Activated CD8-positive, alpha-beta T cell treated with anti-CD3 and anti-CD28 coated beads for 36 hours (primary cell): ENCODE measurements at places on chromosomes 4 and X. TPM values are rescaled to one million over a fixed set of nuclear protein-coding genes. Genes with fewer than 3 reads are reported as not detected.

PLAC1 gene
- total RNA-seq, result not detected

C4orf17 gene
- not detected for total RNA-seq

- H3K27ac ChIP-seq, result no peak overlapping the region
- no peaks in the 10 kb centered on the region for H3K27me3 ChIP-seq
- H3K36me3 ChIP-seq, result no peaks in the 10 kb centered on the region
- H3K4me3 ChIP-seq, result no peak overlapping the region
- no peak for DNase-seq
Observed at GRCh38 chr4:96766359-96766758, 926.5 kb downstream of the PDHA2 start.

- H3K36me3 ChIP-seq, result peaks cover 22% of the 10 kb centered on the region
- H3K4me1 ChIP-seq, result peaks cover 38% of the 10 kb centered on the region
- H3K27me3 ChIP-seq, result no peaks in the 10 kb centered on the region
- H3K4me3 ChIP-seq, result no peak overlapping the region
- no peak for DNase-seq
- no peak overlapping the region for H3K27ac ChIP-seq
Observed at GRCh38 chr4:98573791-98574190, 84.6 kb downstream of the TSPAN5 start.

DNA sequence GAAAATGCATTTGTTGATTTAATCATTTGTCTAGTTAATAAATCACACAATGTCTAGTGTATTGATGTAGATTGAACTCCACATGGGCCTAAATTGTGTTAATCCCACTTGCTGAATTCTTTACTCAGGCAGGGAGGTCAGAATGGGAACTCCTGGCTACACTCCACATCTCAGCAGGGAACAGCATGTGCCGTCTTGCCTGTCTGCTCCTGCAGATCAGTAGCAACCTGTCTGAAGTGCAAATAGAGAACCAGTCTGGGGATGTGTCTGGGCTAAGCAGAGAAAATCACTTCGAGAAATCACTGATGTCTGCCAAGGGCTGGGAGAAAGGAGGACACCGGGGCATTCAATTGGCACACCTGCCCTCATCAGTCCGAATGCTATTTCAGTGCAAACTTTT lies 16.5 kb upstream of the MXRA5 start:
- no peak for DNase-seq
- H3K36me3 ChIP-seq, result no peaks in the 10 kb centered on the region
- no peaks in the 10 kb centered on the region for H3K4me1 ChIP-seq
- no peak overlapping the region for H3K4me3 ChIP-seq
- H3K27me3 ChIP-seq, result no peaks in the 10 kb centered on the region

DNA sequence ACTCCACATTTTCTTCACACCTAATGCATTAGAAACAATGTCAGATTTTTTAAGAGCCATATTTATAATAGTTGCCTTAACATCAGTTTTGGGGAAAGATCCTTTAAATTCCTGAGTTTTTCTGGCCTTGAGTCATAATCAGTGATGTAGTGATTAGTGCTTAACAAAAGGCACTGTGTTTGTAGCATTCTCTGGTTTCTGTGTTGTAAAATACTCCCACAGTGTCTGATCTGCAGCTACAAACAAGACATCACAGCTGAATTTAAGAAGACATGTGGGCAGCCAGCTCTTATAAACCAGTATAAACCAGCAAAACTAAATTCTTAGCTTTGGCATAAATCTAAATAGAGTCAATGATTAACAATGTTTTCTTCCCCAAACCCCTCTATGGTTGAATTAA lies 233.8 kb downstream of the FSTL5 start:
- H3K4me1 ChIP-seq, result no peaks in the 10 kb centered on the region
- H3K27ac ChIP-seq, result no peak overlapping the region
- DNase-seq, result no peak
- no peaks in the 10 kb centered on the region for H3K36me3 ChIP-seq
- H3K27me3 ChIP-seq, result no peaks in the 10 kb centered on the region

DNA sequence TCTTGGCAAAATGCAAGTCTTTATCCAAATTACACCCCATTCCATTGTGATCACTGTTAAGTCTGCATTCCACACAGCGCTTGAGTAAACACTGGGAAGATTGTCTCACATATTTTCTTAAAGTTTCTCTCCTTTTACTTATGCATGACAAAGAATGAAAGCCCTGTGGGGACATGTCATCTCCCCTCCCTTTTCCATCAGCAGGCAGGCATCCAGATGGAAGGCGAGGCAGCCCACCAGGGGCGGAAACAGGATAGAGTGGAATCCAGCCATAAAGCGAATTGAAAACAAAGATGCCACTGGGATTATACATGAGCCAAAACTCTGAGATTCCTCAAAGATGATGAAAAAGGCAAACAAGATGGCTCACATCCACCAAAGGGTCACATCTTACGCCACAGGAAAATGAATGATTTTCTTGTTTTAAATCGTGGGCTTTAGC lies 78.2 kb downstream of the AFAP1 start:
- no peak overlapping the region for H3K27ac ChIP-seq
- no peaks in the 10 kb centered on the region for H3K27me3 ChIP-seq
- peaks cover 29% of the 10 kb centered on the region for H3K4me1 ChIP-seq
- no peak overlapping the region for H3K4me3 ChIP-seq
- DNase-seq, result no peak

- H3K4me1 ChIP-seq, result no peaks in the 10 kb centered on the region
- no peak for DNase-seq
- H3K4me3 ChIP-seq, result no peak overlapping the region
- H3K27me3 ChIP-seq, result no peaks in the 10 kb centered on the region
Observed at GRCh38 chr4:62208921-62209320, 1008.8 kb downstream of the ADGRL3 start.

DNA sequence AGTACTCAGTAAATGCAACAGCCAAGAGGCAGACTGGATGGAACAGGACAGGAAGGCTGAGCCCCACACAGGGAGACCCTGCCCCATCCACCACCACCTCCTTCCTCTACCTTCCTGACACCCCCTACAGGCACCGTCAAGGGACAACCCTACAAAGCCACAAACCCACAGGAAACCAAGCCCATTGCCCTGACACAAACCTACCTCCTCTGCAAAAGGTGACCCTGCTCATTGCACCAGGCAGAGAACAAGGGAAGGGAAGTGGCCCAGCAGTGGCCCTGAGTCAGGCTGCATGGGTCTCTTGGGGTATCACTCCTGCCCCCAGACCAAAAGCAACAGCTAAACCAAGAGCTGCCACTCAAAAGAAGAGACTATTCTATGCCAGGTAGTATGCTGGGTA lies 21.0 kb downstream of the JAKMIP1 start:
- H3K27ac ChIP-seq, result peak overlapping the region; percentile 87
- peak; percentile 59 for DNase-seq
- H3K4me1 ChIP-seq, result peaks cover 58% of the 10 kb centered on the region

GRCh38 chrX:125204681-125205132 lies 115.0 kb upstream of the TEX13C start:
- no peak for DNase-seq
- H3K27ac ChIP-seq, result no peak overlapping the region
- H3K36me3 ChIP-seq, result no peaks in the 10 kb centered on the region

DNA sequence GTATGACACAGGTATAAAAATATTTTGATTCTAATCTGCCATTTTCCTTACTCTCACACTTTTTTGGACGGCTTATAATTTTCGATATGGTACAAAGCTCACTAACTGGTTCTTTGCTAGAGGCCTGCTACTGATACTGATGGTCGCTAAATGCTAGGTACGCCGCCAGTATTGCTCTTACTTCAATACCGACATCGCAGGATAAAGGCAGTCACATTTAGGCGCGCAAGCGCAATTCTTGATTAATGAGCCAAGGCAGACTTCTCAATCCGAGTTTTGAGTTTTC lies 557 bp upstream of the USP38 start:
- H3K4me3 ChIP-seq, result peak overlapping the region; percentile 82
- DNase-seq, result no peak
- peaks cover 30% of the 10 kb centered on the region for H3K4me1 ChIP-seq
